Stimulated activated CD8-positive, alpha-beta memory T cell treated with anti-CD3 and anti-CD28 coated beads, Interleukin-12 subunit alpha, Interleukin-12 subunit beta, amount 100 ng/mL, for 4 hours (primary cell): ENCODE measurements at places on chromosomes 7 and 10.

GRCh38 chr10:63375859-63376258 is 89.9 kb downstream of the JMJD1C start:
- no peak for DNase-seq

DNA sequence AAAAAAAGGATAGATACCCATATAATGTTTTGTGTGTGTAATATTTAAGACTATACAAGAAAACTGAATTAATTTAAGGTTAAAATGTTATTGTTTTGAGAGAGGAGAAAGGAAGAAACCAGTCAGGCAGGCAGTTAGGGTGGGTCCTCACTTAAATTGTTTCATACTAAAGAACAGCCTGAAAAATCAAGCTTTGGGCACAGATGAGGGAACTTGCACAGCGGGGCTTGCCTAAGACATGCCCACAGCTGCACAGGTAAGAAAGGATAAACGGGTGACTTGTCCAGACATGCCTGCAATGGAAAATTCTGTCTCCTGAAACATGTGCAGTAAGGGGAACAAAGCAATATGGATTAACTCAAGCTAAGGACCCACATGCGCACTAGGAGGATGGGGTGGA is 158.4 kb downstream of the BBS9 start:
- DNase-seq = no peak

GRCh38 chr7:2029936-2030335 is 202.8 kb downstream of the MAD1L1 start:
- DNase-seq = no peak

DNA sequence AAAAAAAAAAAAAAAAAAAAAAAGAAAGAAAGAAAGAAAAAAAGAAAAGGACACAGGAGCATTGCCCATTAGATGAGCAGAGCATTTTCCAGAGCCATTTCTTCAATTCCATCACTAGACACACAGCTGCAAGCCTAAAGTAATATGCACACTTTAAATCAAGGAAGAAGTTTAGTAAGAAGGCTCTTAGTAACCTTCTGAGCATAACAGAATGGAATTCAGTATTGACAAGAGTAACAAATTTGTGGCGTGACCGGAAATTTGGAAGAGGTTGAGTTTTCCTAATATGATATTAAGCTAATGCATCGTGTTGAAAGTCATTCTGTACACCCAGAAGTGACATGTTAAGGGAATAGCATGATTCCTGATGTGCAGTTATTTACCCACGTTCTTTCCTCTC is 35.3 kb downstream of the SMURF1 start:
- no peak for DNase-seq

DNA sequence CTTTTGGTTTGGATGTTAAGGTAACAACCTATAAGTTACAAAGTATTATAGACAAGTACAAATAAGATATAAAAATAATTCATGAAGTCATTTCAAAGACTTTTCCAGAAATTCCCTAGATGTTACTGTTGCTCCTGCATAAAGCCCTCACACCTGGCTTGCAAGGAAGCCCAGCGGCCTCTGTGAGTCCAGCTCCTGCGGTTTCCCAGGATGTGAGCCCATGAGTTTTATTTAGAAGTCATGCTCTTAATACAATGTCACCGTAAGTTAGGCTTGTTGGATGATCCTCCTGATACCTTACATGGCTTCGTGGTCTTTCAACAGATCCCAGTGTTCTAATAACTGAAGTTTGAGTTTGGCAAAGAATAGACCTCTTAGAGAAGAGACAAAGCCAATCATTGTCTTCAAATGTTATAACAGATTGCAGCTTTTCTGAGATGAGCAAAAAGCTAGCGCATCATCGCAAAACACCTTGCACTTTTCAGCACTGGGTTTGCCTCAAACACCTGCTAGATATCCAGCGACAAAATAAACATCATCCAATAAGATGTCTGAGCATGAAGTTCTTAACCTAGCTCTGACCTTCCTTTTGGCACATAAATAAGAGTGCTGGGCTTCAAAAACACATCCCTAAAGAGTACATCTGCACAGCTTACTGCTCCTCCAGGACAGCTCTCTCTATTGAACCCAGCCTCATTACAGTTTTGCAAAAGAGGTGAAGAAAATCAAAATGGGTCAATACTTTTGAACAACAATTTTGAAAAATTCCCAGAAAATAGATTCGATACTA is 3.6 kb downstream of the FAM171A1 start:
- DNase-seq = no peak

DNA sequence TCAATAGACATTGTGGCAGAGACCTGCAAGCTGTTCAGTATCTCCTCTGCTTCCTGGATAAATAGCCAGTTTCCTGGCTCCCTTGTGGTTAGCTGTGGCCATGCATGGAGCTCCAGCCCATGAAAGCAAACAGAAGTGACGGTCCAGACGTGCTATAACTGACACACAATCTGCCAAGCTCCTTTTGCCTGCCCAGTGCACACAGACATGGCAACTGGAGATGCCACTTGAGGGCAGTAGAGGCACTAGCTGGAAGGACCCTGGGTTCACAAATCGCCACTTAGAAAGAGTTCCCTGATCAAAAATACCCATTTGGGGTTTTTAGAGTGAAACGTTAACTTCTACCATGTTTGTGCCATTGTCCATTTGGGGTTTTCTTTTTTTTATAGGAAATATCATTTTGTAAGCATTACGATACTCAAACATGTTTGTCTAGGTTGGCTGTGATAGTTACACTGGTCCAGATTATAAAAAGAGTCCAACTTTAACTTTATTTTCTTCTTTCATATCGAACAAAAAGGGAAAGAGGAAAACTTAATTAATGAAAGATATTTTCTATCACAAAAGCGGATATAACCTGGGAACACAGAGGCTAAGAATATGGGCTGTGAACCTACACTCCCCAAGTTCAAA is 31.3 kb downstream of the KIN start:
- no peak for DNase-seq

- DNase-seq = no peak
Measured at GRCh38 chr10:43863859-43864591, 215.3 kb upstream of the ZNF32 start.

DNA sequence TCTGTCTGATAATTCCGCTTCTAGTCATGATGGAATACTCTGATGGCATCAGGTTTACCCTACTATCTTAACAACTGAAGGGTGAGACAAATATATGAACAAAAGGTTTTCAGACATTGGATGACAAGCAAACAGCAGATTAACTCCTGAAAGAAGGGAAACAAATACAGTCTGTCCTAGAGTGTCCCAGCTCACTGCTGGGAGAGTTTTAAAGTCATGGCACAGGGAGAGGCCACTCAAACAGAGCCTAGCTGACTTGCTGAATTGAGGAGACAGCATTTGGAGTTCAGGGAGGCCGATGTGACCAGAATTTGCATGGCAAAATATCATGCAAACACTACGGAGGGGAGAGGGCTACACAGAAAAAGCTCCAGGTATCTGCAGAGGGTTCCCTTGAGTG is 73.1 kb downstream of the MDH2 start:
- DNase-seq = no peak

DNA sequence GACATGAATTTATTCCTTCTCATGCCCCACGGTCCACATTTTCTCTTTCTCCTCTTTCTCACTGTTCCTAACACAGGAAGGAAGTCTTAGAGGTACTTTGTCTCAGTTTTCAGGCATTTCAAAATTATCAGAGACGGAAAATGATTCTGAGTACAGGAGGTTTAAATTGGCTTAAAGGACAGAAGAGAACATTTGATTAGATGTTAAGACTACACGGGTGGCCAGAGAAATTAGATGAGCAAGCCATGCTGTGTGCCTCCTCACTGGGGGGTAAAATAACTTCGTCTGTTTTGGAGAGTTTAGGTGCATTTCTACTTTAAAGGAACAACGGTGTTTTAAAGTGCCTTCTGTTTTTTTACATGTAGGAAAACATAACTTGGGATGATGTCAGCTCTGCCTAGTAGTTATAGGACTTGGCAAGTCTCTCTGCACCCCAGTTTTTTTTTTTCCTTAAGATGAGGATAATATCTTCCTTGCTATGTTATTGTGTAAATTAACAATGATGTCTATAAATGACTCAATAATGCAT is 66.9 kb downstream of the MCMBP start:
- DNase-seq = no peak

DNA sequence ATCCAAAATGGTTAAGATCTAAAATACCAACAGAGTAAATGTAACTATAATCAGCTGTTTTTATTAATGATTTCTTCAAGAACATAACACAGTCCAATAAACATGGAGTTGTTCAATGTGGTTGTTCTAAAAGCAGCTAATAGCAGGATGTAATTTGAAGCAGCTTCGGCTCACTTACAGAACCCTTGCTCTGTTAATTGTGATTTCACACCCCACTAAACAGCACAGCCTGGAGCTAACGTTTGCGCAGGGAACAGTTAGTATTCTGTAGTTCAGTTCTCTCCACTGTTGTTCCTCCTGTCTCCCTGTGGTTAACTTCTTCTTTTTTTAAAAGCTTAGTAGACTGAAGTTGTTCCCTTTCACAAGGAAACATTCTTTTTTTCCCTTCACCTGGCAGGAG is 104.0 kb downstream of the GRM3 start:
- DNase-seq = no peak

DNA sequence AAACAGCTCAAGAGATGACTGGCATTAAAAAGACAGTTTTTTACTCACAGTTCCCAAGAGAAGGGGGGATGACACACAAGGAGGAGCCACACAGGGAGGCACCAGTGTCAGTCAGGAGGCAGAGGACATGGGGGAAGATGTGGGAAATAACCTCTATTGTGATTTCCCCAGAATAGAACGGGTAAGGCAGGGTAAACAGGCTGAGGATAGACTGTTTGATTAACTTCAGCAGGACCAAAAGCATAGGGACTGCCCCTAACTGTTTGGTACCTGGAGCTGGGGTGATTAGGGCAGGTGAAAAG is 60.7 kb downstream of the RAPGEF5 start:
- DNase-seq = no peak

GRCh38 chr7:27046854-27047549 is 48.8 kb downstream of the HOXA1 start:
- DNase-seq = no peak

DNA sequence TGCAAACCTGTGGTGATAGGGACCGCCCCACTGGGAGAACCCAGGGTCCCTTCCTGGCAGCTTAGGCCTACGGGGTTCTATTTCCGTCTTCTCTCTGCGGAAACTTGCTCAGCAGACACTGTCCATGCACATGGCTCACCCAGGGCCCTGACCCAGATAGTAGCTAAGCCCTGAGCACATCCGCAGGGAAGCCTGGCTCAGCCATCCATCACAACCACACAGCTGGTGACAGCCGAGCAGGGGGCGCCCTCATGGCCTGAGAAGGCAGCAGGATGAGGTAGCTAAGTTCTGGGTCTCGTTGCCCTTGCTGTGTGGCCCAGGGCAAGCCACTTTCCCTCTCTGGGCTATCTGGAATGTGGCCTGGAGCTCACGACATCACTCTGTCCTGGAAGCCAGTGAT is 23.3 kb downstream of the NPTX2 start:
- no peak for DNase-seq

DNA sequence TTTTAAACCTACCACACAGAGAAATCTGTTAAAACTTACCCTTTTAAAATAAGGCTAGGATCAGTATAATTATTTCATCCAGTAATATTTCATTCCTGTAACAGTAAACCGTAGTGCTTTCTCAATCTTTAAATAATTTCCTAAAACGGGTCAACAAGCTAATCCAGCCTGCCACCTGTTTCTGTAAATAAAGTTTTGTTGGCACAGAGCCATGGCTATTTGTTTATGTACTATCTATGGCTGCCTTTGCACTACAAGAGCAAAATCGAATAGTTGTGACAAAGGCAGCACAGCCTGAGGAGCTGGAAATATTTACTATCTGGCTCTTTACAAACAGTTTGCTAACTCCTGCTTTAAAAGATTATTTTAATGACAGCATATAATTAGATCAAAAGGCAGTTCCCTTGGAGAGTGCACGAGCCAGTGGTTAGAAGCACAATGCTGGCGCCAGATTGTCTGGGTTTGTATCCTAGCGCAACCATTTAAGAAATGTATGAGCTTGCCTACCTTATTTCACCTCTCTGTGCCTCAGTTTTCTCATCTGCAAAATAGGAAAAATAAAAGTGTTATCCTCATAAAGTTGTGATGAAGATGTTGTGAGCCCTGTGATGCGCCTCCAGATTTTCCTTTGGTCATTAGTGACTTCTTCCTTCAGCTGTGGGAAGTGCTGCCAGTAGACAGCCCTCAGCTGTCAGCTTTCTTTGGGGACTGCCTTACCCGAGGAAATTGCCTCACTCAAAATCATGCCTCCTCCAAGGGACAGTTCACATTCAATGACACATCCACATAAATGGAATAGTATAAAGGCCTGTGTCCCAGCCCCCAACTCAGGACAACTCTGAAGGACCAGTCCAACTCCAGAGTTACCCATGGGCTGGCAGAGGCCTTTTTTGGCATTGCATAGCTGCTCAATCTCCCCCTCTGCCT is 11.8 kb upstream of the MIOS start:
- DNase-seq = no peak

GRCh38 chr7:41699516-41699915 is 3.4 kb downstream of the INHBA start:
- no peak for DNase-seq

- no peak for DNase-seq
Measured at GRCh38 chr7:25615003-25615402, 386.7 kb upstream of the NPVF start.

DNA sequence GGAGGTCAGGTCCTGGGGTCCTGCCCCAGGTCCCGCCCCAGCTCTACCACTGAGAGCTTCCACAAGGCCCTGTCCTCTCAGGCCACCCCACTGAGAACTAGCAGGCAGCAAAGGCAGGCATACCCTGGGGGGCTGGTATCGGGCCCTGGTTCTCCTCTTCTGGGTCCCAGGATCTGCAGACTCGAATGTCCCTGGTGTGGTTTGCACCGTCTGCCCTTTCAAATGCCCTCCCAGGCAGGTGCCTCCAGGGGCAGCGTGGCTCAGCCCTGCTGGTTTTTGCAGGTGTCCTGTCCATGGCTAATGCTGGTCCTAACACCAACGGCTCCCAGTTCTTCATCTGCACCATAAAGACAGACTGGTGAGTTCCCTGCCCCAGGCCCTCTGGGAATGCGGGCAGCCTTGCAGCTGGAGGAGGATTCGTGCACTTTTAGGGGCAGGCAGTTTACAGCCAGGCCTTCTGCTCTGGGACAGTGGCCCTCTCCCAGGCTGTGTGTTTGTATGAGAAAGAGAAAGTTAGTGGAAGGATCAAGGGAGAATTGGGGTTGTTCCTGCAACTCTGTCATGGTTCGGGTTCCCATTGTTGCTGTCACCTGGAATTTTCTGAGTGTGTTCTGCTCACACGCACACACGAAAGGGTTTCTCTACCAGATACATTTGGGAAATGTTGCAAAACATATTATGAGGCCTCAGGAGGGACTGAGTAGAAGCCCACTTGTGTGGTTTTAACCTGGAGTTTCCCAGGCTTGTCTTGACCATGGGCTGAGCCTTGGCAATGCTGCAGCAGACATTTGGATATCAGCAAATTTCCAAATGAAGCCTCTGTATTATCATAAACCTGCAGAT is 5.0 kb downstream of the PPIF start:
- DNase-seq = no peak

- no peak for DNase-seq
Measured at GRCh38 chr7:137981668-137982067, 20.2 kb downstream of the CREB3L2 start.
